ENCODE measurements at places on chromosomes 13 and 19.

- DNase-seq: no peak
Observed at GRCh38 chr19:29787281-29787680, 24.5 kb upstream of the CCNE1 start.

DNA sequence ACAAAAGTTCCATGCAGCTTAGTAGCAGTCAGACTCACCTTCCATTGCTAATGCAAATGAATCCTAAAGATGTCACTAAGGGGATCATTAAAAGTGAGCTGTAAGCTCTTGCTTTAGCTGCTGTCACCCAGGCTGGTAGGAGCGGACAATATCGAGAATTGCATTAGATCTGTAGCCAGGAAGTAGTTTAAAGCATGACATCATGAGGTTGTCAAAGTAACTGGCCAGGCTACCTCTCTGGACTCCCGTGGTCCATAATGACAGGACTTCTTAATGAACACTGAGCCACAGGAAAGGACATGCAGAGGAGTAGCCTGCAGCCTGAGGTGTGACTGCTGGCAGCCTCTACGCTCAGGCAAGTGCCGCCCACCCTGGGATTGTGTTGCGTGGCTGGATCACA is 522.3 kb upstream of the NBEA start:
- DNase-seq: no peak

DNA sequence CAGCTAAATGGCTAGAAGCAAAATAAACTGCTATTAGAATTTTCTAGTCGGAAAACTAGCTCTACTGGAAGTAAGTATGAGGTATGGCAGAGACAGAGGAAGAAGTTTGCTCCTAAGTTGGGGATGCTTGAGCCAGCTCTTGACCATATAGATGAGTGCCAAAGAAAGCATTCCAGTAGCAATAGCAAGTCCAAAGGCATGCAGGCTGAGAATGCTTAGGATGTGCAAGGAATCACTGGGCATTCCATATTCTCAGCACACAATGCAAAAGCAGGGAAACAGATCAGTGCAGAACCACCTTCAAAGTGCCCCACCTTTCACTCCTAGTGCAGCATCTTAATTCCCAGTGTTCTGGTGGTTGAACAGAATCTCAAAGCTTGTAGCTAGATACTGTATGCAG is 32.9 kb downstream of the SERTM1 start:
- DNase-seq: no peak

DNA sequence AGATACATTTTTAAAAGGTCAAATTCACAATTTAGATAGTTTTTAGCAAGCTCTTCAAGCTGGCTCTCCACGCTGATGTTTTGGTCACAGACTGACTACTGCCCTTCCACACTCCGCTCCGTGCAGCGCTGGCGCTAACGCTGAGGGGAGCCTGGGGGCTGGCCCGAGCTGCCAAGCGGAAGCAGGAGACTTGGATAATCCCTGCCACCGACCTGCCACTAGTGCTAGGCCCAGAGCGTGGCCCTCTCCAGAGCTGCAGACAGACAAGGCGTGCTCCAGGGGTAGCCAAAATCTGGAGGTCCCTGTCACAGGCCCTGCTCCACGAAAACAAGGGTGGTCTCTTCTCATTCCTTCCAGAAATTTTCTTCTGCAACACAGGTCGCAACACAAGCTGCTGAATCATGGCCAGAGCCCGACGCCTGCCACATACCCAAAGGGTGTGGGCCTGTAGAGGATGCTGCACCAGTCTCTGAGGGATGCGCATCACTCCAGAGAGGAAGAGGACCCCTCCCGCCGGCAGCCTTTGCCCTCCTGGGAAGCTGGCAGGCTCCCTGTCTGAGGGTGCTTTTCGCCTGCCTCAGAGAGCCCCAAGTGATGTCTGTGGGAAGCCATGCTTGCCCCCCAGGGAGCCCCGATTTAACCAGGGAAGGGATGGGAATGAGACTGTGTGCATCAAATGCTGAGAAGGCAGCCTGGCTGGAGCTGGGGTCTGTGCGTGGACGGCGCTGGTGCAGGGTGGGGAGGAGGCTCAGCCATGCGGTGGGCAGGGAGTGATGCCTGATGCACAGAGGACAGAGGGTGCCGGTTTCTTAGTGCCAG is 21.6 kb downstream of the CAPS start:
- no peak for DNase-seq

DNA sequence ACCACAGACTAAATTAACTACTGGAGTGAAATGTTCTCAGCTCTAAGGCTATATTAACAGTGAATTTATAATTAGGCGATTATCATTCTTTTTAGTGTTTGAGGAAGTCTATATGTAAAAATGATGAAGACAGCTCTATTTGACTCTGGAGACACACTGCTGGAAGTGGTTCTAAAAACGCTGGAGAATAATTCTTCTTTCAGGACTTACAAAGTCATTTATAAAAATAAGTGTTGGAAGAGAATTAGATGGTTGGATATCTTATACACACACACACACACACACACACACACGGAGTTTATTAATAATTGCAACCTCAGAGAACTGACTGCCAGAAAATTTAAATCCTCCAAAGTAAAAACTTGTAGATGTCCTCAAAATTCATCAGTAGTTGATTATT is 1171.3 kb downstream of the EFNB2 start:
- no peak for DNase-seq

DNA sequence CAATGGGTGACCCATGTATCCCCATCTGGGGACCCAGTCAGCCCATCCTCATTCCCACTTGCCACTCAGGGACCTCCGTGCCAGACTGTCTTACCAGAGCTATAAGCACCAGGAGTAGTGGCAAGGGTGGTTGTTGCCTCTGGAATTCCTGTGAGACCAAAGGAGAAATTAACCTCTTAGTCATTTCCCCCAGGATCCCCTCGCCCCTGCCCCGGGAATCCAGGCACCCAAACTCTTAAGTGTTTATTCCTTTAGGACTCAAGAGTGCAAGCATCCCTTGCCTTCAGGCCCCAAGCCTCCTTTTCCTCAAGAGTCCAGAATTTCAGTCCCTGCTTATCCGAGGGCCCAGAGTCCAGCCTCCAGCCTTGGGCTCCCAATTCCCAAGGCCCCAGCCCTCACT is 9.2 kb downstream of the NTN5 start:
- no peak for DNase-seq

DNA sequence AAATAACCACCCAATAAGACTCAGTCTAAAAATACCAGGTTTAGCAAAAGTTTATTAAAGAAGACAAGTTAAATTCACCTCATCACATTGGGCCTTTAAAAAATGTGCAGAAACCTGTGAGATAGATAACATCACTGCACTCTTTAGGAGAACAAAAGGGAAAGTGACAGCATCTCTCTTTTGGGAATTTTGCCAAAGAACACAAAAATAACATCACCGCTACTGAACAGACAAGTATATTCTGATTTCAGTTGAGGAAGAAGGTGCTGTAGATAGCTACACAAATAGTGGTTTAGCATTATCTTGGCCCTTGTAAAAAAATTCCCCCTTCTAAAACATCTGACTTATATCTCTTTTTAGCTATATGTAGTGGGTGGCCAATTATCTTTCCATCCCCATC is 244.7 kb downstream of the VWA8 start:
- no peak for DNase-seq
